ENCODE measurements at places on chromosomes 7 and 10. TPM values are rescaled to one million over a fixed set of nuclear protein-coding genes. Genes with fewer than 3 reads are reported as not detected.

Gene OR2A1
- 0.44 TPM for total RNA-seq

Gene CCDC3
- 13.0 TPM for total RNA-seq

Gene GDI2
- total RNA-seq: 290 TPM

Gene CALML5
- 3.3 TPM for total RNA-seq

Gene CDNF
- total RNA-seq: 3.0 TPM

Measured in camera-type eye (tissue), 1 donor.